ENCODE measurements at places on chromosomes 16 and 17.
A peak's percentile ranks its signal among the peaks of the same experiment; 100 is the strongest.

DNA sequence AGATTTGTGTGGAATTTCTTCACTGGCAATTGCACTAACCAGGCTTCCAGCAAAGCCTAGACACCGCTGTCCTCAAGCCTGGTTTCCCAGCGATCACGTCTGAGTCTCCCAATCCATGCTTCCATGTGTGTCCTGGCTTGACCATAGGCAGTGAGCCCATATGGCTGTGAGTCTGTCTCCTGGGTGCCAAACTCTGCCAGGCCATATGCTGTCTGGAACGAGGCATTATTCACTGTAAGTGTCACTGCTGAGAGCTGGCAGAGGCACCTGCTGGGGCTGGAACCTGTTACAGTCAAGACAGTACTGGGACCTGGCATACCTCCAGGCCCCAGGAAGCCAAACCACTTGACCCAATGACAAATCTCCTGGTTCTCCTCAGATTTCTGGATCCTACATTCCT is 60.4 kb downstream of the HS3ST2 start:
- DNase-seq: no peak

DNA sequence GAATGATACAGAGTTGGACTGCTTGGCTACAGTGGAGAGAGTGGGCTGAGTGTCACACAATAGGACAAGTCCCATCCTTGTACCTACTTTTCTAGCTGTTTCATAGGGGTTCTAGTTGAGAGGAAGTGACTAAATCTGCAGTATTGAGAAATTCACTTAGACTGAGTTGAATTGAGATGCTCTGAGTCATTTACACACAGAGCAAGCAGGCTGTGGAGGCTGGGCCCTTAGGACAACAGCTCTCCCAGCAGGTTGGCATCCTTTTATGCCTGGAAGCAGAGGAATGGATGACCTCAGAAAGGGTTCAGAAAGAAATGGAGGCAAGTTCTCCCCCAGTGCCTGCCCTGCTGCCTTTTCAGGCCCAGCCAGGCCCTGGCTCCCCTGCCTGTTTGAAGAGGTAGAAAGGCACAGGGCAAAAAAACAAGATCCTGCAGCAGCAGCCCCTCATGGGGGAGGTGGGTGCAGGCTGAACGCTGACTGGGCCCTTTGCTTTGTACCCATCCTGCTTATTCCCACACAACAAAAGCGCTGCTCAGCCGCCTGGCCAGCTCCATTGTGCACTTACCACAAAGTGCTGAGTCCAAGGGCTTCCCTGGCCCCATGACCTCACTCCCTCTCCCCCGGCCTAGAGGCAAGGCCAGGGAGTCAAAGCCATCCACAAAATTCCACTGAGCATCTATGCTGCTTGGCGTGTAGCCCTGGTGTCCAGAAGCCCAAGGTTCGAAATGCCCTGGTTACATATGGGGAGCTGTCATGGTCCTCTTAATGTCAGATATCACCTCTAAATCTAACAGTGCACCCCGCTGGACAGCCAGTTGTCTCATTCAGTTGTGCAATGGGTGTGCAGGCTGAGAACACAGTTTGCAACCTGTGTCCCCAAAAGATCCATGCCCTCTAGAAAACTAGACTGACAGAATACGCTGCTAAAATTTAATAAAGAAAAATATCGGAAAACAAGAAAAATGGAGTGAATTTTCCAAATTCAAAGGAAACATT is 5.4 kb upstream of the CRYBA1 start:
- DNase-seq: peak; percentile 94

GRCh38 chr17:74049167-74049966 is 154.1 kb upstream of the RPL38 start:
- no peak for DNase-seq

GRCh38 chr16:75114179-75114945 is 2.2 kb downstream of the LDHD start:
- peak; percentile 32 for DNase-seq

DNA sequence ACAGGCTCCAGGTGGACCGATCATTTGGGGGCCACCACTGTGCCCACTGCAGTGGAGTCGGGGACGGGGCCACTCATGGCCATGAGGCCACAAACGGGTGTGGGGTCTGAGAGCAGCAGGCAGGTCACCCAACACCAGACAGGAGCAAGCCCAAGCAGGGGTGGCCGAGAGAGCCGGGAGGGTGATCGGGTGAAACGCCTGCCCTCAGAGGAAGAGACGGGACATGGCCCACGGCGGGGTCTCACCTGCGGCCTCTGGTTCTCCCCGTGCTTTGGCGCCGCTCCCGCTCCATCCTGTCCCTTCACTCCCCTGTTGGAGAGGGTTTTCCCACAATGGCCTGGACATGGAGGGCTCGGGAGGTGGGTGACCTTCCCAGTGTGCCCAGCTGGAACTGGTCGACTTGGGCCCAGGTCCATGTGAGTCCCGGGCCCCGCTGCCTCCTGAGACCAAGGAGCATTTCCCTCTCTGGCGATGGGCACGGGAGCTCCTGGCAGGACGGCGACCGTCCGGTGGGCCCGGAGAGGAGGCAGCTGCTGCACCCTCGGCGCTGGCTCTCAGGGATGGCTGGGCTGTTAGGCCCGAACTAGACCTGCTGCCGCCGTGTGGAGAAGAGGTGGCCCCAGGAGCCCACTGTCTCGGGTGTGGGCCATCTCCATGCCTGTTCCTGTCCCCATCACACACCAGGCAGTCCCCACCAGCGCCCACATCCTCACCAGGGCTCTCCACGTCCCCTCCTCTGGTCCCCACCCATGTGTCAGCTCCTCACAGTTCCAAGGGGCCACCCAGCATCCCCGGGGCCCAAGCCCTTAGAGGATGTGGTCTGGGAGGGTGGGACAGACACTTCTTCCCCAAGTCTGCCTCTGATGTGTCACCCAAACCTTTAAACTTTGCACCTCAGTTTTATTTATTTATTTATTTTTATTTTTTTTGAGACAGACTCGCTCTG is 13.4 kb upstream of the BAHCC1 start:
- DNase-seq: no peak

- DNase-seq: no peak
Observed at GRCh38 chr17:30241051-30241450, 5.6 kb upstream of the SLC6A4 start.

GRCh38 chr16:75621170-75621477 is 2.0 kb downstream of the ADAT1 start:
- peak; percentile 46 for DNase-seq

Measured in RPMI7951 (cell line).